NCI-H1105 (cell line): ENCODE measurements at places on chromosomes 2 and 18.

DNA sequence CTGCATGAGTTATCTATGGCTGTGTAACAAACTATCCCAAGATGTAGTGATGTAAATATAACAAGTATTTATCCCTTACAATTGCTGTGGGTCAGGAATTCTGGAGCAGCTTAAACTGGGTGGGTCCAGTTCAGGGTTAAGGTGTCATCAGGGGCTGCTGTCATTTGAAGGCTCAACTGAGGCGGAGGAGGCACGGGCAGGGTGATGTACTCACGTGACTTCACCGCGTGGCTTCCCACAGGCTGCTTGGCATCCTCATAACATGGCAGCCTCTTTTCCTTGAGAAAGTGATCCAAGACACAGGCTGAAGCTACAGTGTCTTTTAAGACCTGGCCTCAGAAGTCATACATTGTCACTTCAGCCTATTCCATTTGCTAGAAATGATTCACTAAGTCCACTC, 125.8 kb downstream of the PTGR3 start:
- DNase-seq = no peak

GRCh38 chr2:239293775-239294430, 106.9 kb downstream of the HDAC4 start:
- no peak for DNase-seq

- no peak for DNase-seq
Observed at GRCh38 chr2:131801210-131801744, 273.6 kb downstream of the CCDC74A start.

DNA sequence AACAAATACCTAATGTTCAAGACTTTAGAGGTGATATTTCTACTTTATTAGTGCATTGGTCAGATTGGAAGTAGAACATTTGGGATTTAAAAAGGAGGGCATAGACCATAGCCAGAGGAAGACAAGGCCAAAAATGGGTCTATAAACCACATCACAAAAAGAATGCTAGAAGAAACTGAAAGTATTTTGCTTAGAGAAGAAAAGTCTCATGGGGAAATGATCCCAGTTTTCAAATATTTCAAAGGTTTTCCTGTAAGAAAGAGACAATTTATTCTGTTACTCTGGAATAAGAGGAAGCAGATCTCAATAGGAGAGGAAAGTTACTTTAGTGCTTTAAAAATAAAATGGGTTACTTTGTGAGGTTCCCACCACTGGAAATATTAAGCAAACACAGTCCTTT, 341.4 kb downstream of the TNS1 start:
- no peak for DNase-seq

GRCh38 chr2:70861777-70862625, 26.4 kb upstream of the CD207 start:
- DNase-seq = peak; percentile 51

GRCh38 chr2:126220331-126220730, 435.6 kb upstream of the GYPC start:
- no peak for DNase-seq

- no peak for DNase-seq
Observed at GRCh38 chr18:47391665-47392064, 140.2 kb upstream of the SKOR2 start.

- no peak for DNase-seq
Observed at GRCh38 chr2:240596080-240596460, 9.5 kb downstream of the CAPN10 start.

GRCh38 chr18:10202845-10203321, 251.6 kb upstream of the APCDD1 start:
- DNase-seq = no peak

GRCh38 chr18:57776767-57777166, 26.3 kb downstream of the ATP8B1 start:
- DNase-seq = no peak

GRCh38 chr2:11396021-11396420, 51.6 kb upstream of the ROCK2 start:
- DNase-seq = no peak

GRCh38 chr2:116264872-116265271, 1549.6 kb upstream of the DDX18 start:
- no peak for DNase-seq

GRCh38 chr2:48098539-48098938, 192.2 kb upstream of the FBXO11 start:
- DNase-seq = no peak

- DNase-seq = no peak
Observed at GRCh38 chr18:7902399-7902839, 335.3 kb downstream of the PTPRM start.

GRCh38 chr2:94881070-94881469, 9.8 kb downstream of the TEKT4 start:
- DNase-seq = no peak

DNA sequence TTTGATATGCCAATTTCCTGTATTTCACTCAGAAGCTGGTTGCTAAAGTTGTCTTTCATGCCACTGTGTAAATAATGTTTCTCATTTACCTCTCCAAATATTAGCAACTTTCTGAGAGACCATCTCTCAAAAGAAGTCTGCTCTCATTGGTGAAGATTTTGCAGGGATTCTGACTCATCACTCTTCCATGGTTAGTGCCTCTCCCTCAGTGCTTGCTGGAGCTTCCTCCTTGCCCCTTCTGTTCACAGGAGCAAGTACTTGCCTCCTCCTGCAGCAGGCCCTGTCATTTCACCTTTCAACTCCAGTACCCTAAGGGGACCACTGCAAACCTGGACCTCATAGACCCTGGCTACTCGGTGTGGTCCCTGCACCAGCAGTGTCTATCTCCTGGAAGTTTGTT, 168.8 kb downstream of the ZNF385B start:
- DNase-seq = no peak

DNA sequence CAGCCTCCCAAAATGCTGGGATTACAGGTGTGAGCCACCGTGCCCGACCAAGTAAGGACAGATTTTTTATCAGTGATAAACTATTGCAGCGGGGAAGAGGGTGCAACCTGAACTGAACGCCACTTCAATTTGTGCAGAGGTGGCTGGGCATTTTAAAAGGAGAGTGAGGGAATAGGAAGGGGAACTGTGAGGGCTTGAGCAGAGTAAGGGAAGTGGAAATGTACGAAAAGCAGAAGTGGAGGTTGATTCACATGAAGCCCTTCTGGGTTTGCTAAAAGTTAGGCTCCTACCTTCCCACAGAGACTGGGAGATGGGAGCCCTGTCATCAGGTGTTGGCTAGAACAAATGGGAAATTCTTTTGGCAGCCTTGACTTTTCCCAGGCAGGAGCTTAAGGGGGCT, 6.1 kb downstream of the STK11IP start:
- DNase-seq = no peak

GRCh38 chr2:127049927-127050802, 56.8 kb downstream of the BIN1 start:
- peak; percentile 34 for DNase-seq

DNA sequence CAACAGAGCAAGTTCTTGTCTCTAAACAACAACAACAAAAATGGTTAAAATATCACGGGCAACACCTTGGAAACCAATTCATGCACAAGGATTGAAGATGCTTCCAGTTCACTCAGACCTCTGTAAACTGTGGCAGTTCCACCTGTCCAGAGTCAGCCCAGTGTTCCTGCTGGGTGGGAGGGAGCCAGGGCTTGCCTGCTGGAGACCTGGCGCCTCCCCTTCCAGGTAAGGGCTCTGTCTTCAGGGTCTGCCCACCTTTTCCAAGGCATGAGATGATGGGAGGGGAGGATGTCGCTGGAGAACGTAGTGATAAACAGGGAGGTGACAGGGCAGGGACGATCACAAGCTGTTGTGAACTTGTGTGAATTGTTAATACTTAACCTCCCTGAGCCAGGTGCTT, 9.8 kb upstream of the GPC1 start:
- DNase-seq = no peak

DNA sequence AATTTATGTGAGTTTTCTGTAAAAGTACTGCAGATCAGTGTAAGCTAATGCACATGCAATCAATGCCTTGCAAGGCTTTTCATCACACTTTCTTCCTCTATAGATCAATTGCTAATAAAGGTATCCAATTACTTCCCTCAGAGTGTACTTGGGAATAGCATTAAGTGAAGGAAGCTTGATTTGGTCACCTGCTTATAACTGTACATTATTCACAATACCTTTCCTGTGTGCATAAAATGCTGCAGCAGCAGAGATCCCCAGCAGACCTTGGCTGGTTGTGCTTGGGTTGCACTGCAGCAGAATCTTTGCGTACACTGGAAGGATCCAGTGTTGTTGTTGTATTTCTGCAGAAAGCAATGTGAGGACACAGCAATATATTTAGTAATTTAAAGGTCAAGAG, 18.5 kb upstream of the SCN9A start:
- DNase-seq = no peak
